ENCODE measurements at places on chromosomes 2 and 18. TPM values are rescaled to one million over a fixed set of nuclear protein-coding genes. Genes with fewer than 3 reads are reported as not detected.

The RAB6C gene
- not detected for total RNA-seq

- DNase-seq, result no peak
- no peaks in the 10 kb centered on the region for H3K4me1 ChIP-seq
- H3K27me3 ChIP-seq, result peaks cover 8% of the 10 kb centered on the region
- H3K36me3 ChIP-seq, result no peaks in the 10 kb centered on the region
Observed at GRCh38 chr2:222433332-222434173, 9.2 kb downstream of the SGPP2 start.

- H3K4me3 ChIP-seq, result no peak overlapping the region
- DNase-seq, result no peak
- no peaks in the 10 kb centered on the region for H3K27me3 ChIP-seq
- H3K27ac ChIP-seq, result no peak overlapping the region
Observed at GRCh38 chr18:48599391-48599790, 60.6 kb downstream of the CTIF start.

DNA sequence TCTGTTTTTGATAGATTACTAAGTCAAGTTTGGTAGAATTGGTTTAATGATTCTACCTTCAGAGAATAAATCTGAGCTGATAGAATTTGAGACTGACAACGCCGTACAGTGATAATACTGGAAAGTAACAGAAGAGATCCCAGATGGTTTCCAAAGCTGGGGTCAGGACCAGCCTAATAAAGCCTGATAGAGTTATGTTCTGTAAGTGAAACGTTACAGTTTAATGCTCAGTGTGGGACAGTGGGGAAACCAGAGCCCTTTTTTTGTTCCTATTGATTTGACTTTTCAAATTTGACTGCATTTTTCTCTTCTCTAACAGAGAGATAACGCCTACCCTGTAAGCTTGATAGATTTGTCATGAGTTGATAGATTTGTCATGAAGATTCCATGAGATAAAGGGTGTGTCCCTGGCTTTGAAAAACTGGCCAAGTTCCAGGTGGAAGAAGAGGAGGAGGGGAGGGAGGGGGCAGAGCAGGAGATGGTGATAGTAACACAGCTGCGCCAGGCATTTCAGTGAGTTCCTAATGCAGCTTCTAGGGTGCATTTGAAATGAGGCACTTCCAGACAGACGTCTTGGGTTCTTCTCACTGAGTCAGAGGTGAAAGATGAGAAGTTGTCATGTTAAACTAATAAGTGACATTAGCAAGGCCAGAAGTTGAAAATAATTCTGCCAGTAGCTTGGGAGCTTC lies 65.1 kb downstream of the CERS6 start:
- H3K27ac ChIP-seq, result no peak overlapping the region
- no peak for DNase-seq
- H3K4me3 ChIP-seq, result no peak overlapping the region
- H3K27me3 ChIP-seq, result no peaks in the 10 kb centered on the region

GRCh38 chr2:46978723-46979122 lies 63.1 kb upstream of the MCFD2 start:
- H3K27me3 ChIP-seq, result no peaks in the 10 kb centered on the region
- DNase-seq, result peak; percentile 29
- peak overlapping the region; percentile 70 for H3K4me3 ChIP-seq
- H3K4me1 ChIP-seq, result peaks cover 34% of the 10 kb centered on the region

The TTR gene
- total RNA-seq, result not detected

The SOX11 gene
- not detected for total RNA-seq

GRCh38 chr2:181890271-181890670 lies 1.3 kb upstream of the ITPRID2 start:
- DNase-seq, result no peak
- peak overlapping the region; percentile 44 for H3K4me3 ChIP-seq
- H3K27me3 ChIP-seq, result peaks cover 14% of the 10 kb centered on the region

The NCKAP5 gene
- total RNA-seq, result not detected

All from naive thymus-derived CD8-positive, alpha-beta T cell (primary cell).